ENCODE measurements at places on chromosomes 4 and X.

DNA sequence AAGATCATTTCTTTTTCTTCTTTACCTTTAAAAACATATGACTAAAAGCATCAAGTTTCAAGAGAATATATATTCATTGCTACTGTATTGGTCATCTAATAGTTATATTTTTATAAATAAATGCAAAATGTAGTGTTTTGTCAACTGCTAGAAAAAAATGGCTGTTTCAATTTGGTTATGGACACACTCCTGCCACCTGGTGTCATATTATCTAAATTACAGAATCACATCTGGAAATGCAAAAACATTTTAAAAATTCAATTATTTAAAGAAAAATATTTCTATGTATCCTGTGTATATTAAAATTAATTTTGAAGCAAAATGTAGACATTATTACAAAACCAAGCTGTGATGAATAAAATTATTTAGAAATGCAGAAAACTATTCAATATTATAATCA, 329.4 kb upstream of the PCDH18 start:
- no peak for DNase-seq

GRCh38 chr4:78787392-78788006, 11.3 kb downstream of the BMP2K start:
- DNase-seq, result no peak

DNA sequence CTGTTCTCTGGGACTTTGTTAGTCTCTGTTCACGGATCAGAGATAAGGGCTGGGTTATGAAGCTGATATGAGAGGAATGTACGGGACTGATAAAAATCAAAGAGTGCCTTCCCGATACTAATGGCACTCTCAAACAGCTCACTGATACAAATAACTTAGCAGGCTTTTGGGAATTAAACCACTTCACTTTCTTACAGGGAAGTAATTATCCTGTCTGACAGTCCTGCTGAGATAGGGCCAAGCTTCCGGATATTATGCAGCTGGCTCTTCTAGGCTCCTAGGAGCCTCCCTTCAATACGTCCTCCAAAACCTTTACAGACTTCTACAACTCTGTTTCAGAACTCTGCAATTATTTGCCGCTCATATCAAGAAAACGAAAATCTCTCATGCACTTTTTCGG, 418.0 kb downstream of the NLGN4X start:
- no peak for DNase-seq

DNA sequence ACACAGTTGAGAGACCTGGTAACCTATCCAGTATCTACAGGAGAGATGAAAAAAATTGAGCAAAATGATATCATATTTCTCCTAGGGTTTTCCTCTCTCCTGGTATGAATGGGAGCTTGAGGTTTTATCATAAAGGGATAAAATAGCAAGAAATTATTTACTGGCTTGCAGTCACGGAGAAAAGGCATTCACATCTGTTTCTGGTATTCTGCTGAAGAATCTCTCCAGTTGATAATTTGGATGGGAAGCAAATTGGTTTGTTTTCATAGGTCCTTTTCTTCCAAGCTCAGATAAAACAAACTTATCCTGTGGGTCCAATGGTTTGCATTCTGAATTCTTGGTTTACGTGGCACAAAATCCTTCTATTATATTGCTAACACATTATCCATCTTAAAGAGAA, 83.1 kb upstream of the GYPA start:
- DNase-seq, result no peak

- DNase-seq, result peak; percentile 4
Observed at GRCh38 chrX:46912603-46913491, 626 bp downstream of the JADE3 start.

DNA sequence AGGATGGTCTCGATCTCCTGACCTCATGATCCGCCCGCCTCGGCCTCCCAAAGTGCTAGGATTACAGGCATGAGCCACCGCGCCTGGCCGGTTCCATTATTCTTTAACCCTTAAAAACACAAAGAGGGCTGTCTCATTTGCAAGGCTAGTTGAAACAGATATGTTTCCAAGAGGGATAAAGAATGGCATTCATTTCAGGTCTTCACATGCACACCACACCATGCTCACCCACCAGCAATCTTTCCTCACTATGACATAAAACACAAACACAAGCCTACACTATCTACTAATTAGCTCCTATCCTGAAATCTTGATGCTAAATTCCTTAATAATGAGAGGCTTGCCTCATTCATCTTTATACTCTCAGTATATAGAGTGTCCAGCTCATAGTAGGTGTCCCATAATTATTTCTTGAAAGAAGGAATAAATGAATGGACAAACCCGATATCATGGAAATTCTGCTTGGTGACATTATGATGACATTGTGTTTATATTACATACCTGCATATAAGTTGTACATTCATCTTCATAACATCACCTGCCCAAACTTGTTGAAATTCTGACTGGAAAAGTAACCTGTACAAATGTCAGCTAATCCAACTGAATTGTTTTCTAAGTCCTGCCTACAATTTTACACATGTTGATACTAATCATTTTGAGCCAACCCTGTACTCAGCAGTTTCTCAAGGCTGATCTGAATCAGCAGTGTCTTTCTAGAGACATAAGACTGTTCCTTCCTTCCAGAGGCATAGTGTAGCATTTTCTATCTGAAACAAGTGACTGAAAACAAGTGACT, 408.5 kb downstream of the KLHL13 start:
- no peak for DNase-seq

GRCh38 chr4:25863347-25863784, 578 bp upstream of the SEL1L3 start:
- DNase-seq, result no peak

GRCh38 chr4:183164963-183165362, 65.9 kb downstream of the WWC2 start:
- no peak for DNase-seq

GRCh38 chr4:173461170-173461569, 62.3 kb upstream of the SCRG1 start:
- DNase-seq, result no peak

DNA sequence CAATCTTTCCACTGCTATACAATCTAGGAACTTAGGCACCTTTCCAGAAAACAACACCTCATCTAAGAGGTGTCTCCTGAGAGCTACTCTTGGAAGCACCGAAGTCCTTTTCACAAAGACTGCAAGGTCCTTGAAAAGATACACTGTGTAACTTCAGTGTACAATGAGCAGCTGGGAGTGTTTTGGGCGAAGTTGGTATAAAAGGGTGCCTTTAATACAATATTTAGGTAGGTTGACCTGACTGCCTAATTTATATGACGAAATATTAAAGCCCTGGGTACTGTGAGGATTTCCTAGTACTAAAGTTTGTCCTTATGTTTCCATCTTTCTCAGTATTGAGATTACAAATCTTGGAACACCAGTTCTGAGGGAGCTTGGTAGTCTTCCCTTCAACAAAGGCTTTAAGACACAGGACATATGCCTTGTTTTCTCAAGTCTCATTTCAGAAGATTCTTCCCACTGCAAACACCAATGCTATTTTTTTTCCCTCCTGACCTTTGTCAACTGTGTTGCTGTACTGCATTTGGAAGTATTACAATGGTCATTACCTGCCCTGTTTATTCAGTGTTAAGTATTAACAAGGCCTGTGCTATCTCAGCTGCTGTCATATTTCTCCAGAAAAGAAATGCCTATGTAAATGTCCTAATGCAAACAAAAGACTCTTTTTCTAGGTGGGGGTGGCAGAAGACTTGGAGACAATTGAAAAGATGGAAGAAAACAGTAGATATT, 134.2 kb downstream of the MAML3 start:
- DNase-seq, result no peak

DNA sequence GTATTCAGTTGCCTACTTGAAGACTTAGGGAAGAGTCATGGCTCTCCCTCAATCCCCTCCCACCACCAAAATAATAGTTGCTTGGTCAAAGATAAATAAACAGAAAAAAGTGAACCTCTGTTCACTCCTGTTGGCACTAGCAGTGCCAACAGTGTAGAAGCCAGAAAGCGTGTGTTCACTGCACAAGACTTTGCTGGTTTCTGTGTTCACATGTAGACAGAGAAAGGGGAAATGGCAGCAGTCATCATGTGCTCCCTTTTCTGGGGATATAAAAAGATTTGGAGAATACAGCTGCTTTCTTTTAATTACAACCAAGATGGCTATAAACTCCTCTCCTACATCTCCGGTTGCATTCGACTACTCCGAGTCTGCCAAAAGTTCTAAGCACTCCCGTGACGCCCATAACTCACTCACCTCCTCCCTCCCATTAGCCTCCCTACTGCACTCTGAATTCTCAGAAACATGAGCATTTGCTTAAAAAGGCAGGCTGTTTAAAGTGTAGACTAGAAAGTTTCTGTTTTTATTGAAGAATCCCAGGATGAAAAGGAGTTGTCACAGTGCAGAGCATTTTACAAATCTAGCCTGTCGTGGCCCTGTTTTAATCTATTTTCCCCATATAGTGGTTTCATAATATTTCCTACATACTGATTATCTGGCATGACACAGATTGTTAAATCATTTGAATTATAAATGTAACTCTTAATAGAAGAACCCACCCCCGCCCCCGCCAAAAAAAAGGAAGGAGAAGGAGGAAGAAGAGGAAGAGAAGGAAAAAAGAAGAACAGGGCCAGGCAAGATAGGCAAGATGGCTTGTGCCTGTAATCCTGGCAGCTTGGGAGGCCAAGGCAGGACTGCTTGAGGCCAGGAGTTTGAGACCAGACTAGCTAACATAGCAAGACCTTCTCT, 16.7 kb downstream of the LGI2 start:
- DNase-seq, result no peak

DNA sequence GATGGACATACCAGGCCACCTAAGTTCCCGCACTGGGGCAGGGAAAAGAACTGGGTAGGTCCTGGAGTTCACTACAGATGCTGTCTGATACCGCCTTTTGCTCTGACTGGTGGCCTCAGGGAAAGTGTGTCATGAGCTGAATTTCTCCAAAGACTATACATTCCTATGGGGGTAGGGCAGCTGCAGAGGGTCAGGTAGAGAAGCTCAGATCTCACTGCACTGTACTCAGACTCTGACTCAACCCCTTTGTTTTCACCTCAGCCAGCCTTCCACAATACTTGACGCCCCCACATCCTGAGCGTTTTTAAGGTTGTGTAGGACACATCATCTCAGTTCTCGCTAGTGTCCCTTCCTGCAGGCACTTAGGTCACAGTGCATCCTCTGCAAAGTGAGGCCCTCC, 7.8 kb downstream of the GATB start:
- no peak for DNase-seq

GRCh38 chr4:74435296-74435695, 9.6 kb upstream of the AREG start:
- DNase-seq, result no peak

DNA sequence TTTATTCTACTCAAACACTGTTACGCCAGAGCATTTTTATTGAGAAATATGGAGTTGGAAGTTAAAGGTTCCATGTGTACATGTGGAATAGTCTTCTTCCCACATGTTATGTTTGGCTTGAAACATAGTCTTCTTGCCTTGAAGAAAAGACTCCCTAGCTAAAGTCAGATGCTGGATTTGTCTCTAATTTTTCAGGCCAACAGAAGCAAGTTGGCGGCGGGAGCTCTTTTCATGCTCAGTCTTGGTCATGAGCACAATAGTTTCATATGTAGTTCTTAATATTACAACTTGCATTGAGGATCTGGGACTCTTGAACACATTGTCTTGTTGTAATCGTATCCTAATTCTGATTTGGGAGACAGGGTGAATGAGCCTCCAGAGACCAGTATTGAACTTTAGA, 19.4 kb downstream of the SEPTIN11 start:
- DNase-seq, result no peak

- DNase-seq, result no peak
Observed at GRCh38 chr4:78297116-78297800, 240.1 kb downstream of the FRAS1 start.

DNA sequence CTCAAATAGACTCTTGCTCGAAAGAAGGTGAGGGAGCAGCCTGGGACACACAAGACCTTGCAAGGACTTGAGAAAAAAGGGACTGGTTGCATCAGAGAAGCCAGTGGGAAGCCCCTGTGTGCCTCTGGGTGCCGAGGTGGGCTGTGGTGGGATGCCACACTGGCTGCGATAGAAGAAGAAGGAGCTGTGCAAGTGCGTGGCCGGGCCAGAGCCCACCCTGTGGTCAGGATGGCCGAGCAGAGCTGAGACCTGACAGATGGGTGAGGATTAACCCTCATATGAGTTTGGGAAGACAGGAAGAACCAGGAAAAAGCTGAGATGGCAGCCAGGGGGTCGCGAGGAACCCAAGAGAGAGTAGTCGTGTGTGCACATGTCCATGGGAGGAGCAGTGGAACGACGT, 44.6 kb upstream of the HGFAC start:
- no peak for DNase-seq

GRCh38 chrX:40471965-40472648, 108.7 kb upstream of the ATP6AP2 start:
- DNase-seq, result peak; percentile 28

DNA sequence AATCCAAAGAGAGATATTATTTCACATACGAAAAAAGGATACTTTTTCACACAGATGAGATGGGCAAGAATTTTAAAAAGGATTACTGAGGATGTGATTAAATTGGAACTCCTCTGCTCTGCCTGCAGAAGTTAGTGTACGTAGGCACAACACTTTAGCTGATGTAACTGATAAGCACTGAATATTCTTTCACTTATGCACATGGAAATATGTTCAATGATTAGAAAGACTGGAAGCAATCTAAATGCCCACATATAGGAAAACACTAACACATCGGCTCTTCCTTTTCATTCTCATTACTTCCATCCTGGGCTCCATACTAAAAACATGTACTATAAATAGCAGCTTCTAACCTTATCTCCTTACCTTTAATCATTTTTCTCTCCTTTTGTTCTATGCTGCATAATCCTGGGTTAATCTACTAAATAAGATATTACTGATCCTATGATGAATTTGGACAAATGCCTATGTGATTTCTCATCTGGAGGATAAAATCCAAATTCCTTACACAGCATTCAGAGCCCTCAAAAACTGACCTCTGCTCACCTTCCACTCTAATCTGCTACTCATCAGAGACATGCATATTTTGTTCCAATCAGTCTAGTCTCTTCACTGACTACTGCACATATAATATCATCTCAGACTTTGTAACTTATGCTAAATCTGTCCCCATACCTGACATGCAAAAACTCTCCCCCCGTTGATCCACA, 197.8 kb downstream of the PDGFC start:
- DNase-seq, result no peak

DNA sequence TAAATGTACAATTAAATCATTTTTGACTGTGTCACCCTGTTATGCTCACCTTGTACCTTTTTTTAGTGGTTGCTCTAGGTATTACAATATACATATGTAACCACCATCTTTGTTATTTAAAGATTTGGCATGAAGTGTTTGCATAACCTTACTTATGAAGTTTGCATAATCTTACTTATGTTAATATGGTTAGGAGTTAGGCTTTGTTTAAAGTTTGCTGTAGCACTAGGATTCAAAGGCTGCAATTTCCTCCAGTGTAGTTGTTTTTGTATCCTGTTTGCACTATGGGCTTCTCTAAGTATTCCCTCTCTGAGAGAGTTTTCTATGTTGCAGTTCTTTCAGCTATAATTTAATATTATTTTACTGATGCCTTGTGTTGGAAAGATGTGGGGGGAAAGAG, 15.0 kb upstream of the GSPT2 start:
- DNase-seq, result no peak

DNA sequence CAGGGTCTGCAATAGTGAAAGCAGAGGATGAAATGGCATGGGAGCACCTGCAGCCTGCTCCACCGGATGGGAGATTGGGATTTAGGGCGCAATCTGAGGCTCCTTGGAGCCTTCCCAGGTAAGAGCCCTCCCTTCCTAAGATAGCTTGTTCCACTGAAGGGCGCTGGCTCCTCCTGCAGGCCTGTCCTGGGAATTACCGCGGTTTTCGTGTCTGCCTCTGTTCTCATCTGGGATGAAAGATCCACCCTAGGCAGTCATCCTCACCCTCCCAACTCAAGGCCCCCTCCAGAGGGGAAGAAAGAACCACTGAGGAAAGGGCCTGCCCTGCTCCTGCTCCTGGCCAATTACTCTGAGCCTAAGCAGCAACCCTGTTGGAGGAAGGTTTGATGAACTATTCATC, 547.5 kb downstream of the SMARCA1 start:
- DNase-seq, result peak; percentile 17

Measured in midbrain (tissue), 1 donor.